ENCODE measurements at places on chromosomes 12 and 14. TPM values are rescaled to one million over a fixed set of nuclear protein-coding genes. Genes with fewer than 3 reads are reported as not detected.

DNA sequence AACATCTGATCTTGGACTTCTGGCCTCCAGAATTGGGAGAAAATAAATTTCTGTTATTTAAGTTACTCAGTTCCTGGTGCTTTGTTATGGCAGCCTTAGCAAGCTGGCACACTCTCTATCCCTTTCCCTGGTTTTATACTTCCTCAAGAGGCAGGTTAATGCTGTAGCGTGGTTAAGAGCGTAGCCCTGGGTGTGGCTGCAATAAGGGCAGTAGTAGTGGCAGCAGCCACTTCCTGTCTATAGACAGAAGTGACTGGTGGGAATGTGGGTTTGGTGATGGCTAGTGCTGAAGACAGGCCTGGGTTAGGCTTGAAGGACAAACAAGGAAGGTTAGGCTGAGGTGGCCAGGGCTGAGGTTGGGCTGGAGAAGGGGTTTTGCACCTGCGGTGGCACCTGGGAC lies 3.6 kb upstream of the LGALS3 start:
- peak; percentile 80 for DNase-seq

- DNase-seq: no peak
Measured at GRCh38 chr14:94113490-94113889, 3.0 kb downstream of the IFI27 start.

The SPSB2 gene
- total RNA-seq: 14.4 TPM

DNA sequence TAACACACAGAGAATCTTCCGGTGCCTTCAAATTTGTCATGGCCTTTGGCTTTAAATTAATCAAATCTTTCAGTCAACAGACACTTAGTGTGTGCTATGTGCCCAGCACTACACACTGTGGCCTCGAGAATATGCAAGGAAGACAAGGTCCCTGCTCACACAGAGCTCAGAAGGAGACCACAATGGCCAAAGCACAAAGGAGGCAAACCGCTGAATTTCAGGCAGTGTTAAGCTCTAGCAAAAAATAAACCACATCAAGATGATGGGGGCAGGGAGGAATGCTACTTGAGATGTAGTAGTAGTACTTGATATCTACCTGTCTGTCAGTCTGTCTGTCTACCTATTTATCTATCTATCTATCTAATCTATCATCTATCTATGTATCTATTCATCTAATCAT lies 227.9 kb downstream of the TMEM132D start:
- no peak for DNase-seq

GRCh38 chr12:22799503-22799902 lies 174.5 kb downstream of the ETNK1 start:
- DNase-seq: no peak

GRCh38 chr12:117853600-117853999 lies 115.2 kb downstream of the KSR2 start:
- DNase-seq: no peak

GRCh38 chr12:74820324-74820723 lies 282.7 kb downstream of the ATXN7L3B start:
- no peak for DNase-seq

GRCh38 chr12:89787763-89788162 lies 79.1 kb upstream of the ATP2B1 start:
- no peak for DNase-seq

GRCh38 chr12:113800201-113800600 lies 165.9 kb downstream of the RBM19 start:
- DNase-seq: no peak

The PAWR gene
- 5.2 TPM for total RNA-seq

- no peak for DNase-seq
Measured at GRCh38 chr14:44165936-44166335, 341.1 kb downstream of the FSCB start.

DNA sequence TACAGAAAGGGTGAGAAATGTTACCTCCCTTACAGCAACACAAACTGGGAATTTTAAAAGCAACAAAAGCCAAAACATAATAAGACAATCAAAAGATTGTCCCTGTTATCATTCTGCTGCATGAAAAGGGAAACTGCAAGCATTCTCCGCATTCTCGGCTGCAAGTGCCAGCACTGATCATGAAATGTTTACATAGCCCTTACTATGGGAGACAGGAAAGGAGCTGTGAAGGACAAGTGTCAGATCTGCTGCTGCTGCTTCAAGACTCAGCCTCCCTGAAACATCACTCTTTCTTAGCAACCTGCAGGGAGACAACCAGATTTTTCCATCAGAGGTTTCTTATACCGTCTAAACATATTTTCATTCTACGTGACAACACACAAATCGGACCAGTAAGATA lies 20.1 kb downstream of the DENND5B start:
- DNase-seq: no peak

DNA sequence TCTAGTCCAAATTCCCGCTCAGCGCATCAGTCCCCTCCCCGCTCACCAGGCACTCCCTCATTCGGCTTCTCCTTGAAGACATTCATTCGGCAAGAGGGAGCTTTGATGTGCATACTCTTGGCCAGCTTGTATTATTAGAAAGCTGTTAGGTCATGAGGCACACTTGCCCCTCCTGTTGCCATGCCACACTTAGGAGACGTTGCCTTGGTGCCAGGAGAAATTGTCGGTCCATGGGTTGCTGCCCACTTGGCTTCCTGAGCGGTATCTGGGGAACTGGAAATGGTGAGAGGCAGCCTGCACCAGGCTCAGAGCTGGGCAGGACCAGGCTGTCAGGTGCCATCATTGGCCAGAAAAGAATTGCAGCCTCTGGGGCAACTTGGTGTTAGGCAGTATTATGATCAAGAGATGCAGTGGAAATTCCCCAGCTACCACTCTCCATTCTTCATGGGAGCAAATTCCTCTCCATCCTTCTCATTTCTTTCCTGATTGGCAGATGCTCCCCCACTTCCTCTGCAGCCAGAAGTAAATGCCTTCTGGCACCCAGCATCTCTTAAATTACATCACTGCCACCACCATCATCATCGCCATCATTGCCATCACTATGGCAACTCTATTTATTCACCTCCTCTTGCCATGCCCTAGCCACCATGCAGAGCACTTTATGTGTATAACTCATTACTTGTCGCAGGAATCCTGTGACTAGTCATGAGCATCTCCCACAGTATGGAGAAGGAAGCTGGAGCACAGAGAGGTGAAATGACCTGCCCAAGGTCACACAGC lies 12.4 kb downstream of the CABP1 start:
- no peak for DNase-seq

The PKP2 gene
- not detected for total RNA-seq

- no peak for DNase-seq
Measured at GRCh38 chr14:69551511-69551910, 23.2 kb downstream of the CCDC177 start.

DNA sequence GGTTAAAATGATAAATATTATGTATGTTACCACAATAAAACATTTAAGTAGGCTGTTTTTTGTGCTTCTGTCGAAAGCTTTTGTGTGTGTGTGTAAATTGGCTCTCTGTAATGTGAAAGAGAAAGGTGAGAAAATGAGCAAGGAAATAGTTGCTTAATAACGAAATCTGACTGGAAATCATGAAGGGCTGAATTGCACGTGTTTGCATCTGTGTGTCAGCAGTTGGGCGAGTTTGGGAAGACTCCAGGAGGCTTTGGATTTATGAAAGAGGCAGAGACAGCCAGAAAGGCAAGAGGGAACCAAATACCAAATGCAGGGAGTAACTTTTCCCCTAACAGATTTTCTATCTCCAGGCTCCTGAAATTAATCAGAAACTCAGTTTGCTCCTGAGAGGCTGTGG lies 47.2 kb upstream of the PLEKHG3 start:
- DNase-seq: no peak

- no peak for DNase-seq
Measured at GRCh38 chr12:85963326-85963725, 89.2 kb downstream of the NTS start.

The SOAT2 gene
- 1.1 TPM for total RNA-seq

DNA sequence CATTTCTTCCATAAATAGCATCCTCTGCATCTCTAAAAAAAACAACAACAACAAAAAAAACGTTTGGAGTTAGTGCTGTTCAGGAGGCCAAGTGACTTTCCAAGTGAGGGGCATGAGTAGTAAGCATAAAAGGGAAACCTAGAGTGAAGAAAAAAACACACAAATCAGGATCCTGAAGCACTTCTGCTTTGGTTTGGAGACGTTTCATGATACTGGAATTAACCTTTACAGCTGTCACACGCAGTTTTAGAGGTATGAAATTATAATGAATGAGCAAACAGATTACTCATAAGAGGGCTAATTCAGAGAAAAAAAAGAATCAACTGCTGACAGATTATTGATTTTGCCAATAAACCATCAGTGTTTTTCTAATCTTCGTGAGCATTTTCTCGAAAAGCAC lies 3.8 kb downstream of the SRSF9 start:
- no peak for DNase-seq

The KRT79 gene
- not detected for total RNA-seq

DNA sequence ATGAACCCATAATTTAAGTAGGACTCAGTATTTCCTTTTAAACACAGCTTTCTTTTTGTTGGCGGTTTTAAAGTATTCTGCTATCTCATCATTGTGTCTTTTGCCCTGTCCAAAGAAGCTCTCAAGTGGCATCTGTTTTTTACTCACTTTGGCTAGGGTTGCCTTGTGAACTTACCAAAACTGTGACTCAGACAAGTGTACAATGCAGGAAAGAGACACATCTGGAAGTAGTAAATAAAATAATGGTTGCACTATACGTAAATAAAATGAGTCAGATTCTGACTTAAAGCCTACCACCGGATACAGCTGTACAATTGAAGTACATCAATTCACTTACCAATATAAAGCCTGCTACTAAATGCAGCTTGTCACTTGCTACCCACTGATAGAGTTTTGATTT lies 619.2 kb upstream of the LRFN5 start:
- no peak for DNase-seq

DNA sequence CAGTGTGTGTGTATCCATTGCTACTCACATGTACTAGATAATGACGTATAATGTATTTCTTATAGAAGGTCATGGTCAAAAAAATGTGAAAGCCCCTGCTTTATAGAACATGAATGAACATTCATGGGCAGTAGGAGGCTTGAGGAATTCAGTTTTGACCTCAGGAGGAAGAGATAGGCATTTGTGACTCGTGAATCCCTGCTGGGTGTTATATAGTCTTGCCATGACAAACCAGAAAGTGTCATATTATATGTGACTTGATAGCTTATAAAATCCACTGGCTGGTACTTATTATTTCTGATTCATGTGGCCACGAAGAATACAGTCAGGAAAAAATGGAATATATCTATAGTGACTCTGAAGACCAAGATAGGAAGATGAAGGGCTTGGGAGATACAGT lies 287.6 kb downstream of the CEP128 start:
- no peak for DNase-seq

The TOMM20L gene
- not detected for total RNA-seq

GRCh38 chr14:77903937-77904617 lies 104.2 kb downstream of the ADCK1 start:
- no peak for DNase-seq

GRCh38 chr14:86852530-86852929 lies 1140.5 kb downstream of the GALC start:
- DNase-seq: no peak

DNA sequence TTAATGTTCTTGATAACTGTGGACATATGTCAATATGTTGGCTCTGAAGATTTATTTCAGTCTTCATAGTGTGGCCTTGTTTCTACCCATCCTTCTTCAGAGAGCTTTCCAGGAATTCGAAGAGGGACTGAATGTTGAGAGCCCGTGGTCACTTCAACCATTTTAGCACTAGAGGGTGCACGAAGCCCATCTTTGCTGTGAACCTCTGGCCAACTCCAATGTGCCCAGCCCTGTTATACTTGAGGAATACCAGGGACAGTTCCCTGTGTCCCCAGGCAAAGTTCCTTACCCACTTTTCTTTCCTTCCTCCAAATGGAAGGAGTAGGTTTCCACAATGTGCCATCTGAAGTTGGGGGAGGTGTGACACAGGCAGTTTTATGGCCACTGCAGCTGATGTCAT lies 603.5 kb downstream of the RPL10L start:
- no peak for DNase-seq

GRCh38 chr12:95607642-95608041 lies 56.4 kb upstream of the USP44 start:
- no peak for DNase-seq
